Muscle of arm (tissue), 14 donors: ENCODE measurements at places on chromosomes 2 and 18. TPM values are rescaled to one million over a fixed set of nuclear protein-coding genes. Genes with fewer than 3 reads are reported as not detected.

TYMS gene
- 70.4 TPM for polyA plus RNA-seq

DNA sequence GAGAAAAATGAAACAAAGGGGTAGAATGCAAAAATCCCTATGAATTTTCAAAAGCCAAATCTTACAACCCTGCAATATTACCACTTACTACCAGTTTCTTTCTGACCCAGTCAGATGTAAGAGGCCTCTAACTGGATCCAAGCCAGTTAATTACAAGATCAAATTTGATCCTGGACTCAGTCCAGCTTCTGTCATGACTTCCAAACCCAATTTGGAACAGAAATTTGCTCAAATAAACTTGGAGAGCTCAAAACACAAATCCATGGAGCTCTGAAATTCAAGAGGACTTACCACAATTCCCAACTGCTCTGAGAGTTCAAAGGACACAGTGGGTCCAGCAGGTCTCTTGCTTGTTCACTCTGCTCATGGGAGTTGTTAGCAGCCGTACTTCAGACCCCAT lies 1271.7 kb upstream of the SLC39A10 start:
- no peak for DNase-seq

DNA sequence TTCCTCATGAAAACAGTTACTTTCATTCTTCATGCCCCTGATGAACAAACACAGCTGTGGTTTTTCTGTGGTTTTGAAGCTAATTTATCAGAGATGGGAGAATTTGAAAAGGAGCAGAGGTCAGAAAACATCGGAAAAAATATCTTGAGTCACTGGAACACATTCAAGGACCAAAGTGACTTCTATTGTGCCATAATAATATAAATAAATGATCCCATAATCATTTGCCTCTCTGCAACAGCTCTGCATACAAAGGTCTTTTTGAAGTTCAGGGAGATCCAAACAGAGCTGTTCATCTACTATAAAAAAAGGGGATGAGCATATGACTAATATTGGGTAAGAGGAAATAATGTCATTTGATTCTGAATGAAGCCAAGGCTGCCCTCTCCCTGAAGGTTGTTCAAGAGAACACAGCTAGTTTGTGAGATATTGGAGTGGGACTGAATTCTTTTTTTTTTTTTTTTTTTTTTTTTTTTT lies 201.3 kb upstream of the GALNT5 start:
- DNase-seq: no peak

VSNL1 gene
- polyA plus RNA-seq: 6.7 TPM

MRO gene
- not detected for polyA plus RNA-seq

- DNase-seq: no peak
Measured at GRCh38 chr2:219302412-219302968, 6.7 kb downstream of the PTPRN start.

DNA sequence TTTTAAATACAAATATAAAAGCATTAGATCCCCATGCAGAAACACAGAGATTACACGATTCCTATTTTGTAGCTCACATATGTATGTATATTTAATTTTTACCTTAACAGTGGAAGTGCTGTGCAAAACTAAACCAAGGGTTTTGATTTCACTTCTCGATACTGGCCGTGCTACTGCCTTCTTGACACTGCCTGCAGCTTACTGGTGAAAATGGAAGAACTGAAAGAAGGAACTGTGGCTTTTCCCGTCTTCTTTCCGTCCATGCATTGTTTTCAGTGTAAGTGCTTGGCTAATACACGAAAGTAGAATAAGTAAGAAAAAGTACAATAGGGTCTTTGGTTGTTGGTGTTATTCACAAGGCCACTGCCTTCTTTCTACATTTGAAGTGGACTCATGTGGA lies 129.5 kb downstream of the NDUFA10 start:
- no peak for DNase-seq

DNA sequence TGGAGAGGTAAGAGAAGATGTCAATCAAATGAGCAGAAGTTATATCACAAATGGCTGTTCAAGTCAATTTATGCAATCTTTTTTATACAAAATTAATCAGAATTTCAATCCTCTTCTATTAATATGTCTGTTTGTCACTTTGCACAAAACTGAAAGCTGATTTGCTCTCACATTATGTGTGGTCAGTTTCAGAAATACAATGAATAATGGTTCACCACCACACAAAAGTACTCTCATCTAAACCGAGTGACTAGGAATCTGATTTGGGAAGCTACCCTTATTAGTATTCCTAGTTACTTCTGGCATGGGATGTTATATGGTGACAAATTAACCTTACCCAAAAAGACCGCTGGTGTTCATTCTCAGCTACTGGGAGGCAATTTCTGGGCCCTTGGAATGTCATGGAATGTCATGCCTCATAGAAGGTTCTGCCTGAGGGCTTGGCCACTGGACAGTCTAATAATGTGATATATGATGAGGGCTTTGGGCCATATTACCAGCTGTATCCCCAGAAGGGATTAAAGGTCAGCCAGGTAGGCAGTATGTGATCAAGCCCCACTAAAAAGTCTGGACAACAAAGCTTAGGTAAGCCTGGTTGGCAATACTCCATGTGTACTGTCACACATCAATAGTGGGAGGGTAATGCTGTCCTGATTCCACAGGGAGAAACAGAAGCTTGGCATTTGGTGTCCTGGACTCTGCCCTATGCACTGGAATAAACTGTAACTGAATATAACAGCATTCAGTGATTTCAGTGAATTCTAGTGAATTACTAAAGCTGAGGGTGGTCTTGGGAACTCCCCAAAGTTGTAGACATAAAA lies 113.2 kb downstream of the PIGN start:
- DNase-seq: no peak

GRCh38 chr2:168062054-168062453 lies 185.3 kb downstream of the STK39 start:
- DNase-seq: no peak

DNA sequence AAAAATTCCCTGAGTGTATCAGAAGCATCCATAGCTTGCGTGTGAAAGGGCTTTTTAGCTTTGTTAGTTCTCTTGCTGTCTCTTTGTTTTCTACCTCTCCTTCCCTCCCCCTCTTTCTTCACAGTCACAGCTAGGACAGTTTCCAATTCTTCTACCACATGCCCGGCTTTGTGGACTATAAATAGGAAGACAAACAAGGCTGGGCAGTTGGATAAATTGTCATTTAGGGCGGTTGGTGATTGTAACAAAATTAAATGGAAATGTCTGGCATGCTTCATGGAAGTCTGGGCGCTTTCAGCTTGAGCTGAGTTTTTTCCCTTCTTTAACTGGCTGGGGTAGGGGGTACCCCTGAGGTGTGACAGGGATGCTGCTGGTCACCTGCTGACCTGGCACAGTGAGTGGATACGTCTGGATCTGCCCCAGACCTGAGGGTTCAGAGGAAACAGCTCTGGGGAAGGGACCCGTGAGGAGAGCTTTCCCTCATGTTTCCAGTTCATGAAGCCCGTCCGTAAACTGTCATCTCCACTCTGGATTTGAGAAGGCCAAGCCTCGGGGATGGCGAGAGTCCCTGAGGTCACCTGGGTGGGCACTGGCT lies 29.0 kb upstream of the GIGYF2 start:
- no peak for DNase-seq

DNA sequence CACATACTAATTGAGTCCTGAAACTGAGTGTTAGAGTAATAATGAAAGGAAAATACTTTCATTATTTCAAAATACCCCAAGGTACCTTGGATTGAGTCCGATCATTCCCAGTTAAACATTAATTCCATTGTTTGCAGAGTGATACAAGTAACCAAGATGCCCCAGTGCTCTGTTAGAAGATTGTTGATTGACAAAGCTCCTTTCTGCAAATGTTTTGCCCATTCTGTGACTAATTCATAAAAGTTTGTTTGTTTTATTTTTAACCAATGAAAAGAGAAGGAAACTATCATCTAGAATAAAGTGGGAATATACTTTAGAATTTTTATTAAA lies 124.0 kb downstream of the GULP1 start:
- no peak for DNase-seq

CAMKMT gene
- polyA plus RNA-seq: 5.7 TPM

SANBR gene
- polyA plus RNA-seq: not detected

GRCh38 chr18:73318739-73319479 lies 451.1 kb upstream of the NETO1 start:
- DNase-seq: no peak

DNA sequence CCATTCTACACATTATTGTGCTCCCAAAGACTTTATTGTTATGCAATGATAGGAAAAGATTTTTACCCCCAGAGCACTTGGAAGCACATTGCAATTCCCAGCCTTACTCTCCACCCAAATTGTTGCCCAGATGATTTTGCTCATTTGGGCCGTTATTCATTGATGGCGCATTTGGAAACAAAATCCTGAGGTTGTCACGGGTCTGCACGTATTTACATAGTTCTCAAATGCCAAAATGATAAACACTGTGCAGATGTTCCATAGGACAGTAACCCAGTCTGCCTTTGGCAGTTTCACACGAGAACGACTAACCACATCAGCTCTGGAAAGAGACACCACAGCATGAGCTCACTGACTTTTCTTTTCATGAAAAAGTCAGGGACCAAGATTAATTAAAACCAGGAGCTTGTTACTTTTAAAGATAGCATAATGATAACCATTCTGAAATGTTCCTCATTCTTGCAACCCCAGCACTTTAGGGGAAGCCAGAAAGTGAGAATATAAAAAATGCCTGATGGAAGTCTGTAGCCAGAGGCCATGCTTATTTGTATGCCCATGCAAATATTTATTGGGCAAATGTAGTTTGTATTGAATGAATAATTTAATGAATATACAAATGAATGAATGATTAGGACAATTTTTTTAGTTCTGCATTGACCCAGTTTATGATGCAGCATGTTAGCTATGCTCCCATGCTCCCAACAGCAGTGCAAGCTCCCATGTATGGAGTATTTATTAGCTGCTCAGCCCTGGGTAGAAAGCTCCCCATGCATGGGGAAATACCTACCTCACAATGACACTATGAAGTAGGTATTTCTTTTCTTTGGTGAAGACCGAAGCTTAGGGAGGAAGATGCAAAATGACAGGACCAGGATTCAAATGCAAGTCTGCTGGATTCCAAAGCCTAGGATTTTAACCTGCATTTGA lies 84.6 kb downstream of the MAIP1 start:
- peak; percentile 45 for DNase-seq

DNA sequence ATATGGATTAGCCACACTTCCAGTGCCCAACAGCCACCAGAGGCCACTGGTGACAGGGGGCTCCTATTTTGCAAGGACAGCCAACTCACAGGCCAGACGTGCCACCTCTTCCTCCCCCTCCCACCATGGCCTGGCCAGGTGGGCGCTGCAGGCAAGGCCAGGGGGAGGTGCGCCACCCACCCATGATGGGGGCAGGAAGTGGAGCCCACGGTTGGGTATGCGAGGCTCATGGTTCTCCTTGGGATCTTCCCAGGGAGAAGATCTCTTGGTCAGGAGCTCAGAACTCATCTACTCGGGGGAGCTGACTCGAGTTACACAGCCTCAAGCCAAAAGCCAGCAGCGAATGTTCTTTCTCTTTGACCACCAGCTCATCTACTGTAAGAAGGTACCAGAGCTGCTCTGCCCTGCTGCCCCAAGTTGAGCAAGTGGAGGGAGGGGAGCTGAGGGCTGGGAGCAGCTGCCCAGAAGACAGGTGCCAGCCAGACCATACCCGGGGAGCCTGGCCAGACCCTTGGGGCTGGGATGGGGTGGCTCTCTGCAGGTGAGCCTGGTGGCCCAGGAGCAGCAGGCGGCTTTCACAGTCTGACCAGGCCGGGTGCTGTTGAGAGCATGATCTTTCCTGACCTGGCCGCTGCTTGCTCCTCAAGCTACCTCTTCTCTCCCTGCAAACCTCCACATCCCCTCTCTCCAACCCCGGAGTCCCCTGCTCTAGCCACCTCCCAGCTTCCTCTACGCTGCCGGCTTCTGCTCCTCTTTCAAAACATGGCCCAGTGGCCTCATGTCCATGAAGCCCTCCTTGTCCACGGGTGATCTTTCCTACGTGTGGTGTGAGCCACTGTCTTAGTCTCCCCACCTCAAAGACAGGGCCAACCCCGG lies 49.8 kb downstream of the FAM168B start:
- no peak for DNase-seq

FRZB gene
- polyA plus RNA-seq: 49.4 TPM

DRC1 gene
- polyA plus RNA-seq: 0.38 TPM

DNA sequence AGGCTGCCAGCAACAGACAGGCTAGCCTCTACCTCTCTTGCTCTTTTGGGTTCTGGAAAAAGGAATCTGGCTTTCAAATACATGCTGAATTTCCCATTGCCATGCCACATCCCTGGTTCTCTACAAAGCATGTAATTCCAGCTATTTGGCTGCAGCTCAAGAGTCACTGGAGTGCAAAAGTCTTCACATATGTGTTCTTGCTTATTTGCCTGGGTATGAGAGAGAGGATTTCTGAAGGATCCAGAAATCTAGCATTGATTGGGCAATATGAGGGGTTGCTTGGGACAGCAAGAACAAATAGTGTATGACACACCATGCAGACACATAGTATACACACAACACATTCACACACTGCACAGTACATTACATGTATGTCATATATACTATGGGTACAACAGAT lies 30.7 kb upstream of the LGALSL start:
- no peak for DNase-seq

- DNase-seq: no peak
Measured at GRCh38 chr18:54910161-54910919, 48.9 kb downstream of the CCDC68 start.

GNLY gene
- not detected for polyA plus RNA-seq

DNA sequence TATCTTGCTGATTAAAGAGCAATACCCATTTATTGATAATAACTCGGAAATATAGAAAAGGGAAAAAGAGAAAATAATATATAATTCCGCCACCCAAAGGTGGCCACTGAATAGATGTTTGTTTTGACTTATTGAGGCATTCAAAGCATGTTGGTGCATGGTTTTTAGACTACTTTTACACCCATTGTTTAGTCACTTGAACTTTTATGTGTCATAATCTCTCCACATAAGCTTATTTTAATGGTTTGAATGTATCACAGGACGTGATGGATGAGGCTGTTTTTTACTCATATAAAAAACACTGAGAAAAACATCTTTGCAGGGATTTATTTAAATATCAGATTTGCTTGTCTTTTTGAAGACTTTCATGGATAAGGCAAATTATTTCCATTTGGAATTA lies 120.4 kb downstream of the ACKR3 start:
- DNase-seq: no peak

- no peak for DNase-seq
Measured at GRCh38 chr2:108637304-108637669, 82.0 kb upstream of the RANBP2 start.

- no peak for DNase-seq
Measured at GRCh38 chr18:43589611-43590151, 312.4 kb upstream of the SYT4 start.

- DNase-seq: no peak
Measured at GRCh38 chr18:11398625-11399024, 210.8 kb upstream of the SLC35G4 start.

SCYGR4 gene
- polyA plus RNA-seq: not detected

PAIP2B gene
- 7.2 TPM for polyA plus RNA-seq
